ENCODE measurements at places on chromosomes 7 and 10.

- DNase-seq, result no peak
Observed at GRCh38 chr10:33917069-33917780, 582.8 kb upstream of the NRP1 start.

- no peak for DNase-seq
Observed at GRCh38 chr10:13657101-13657680, 70.4 kb downstream of the PRPF18 start.

GRCh38 chr10:121577568-121577967 is 20.7 kb downstream of the FGFR2 start:
- DNase-seq, result no peak

- no peak for DNase-seq
Observed at GRCh38 chr7:17633067-17633466, 307.2 kb downstream of the SNX13 start.

DNA sequence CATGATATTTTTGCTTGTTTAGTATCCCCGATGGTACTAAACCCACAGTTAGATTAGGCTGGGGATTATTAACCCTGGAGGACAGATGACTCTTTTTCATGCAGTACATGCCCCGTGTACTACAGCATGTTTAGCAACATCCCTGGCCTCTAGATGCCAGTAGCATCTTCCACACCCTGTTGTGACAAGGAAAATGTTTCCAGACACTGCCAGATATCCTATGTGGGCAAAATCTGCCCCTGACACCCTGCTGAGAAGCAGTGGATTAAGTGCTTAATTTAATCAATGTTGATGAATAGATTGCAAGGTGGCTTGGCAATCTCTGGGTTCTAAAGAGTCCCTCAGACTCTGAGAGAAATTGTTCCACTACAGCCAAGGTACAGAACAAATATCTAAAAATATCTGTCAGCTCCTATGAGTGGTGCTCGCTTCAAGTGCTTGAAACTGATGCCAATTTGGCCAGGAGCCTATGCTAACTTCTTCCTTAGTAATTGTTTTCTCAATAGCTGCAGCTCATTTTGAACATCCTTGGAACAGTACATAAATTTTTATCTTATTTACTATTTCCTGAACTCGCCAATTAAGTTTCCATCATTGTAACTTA is 247.0 kb downstream of the SORCS1 start:
- DNase-seq, result no peak

DNA sequence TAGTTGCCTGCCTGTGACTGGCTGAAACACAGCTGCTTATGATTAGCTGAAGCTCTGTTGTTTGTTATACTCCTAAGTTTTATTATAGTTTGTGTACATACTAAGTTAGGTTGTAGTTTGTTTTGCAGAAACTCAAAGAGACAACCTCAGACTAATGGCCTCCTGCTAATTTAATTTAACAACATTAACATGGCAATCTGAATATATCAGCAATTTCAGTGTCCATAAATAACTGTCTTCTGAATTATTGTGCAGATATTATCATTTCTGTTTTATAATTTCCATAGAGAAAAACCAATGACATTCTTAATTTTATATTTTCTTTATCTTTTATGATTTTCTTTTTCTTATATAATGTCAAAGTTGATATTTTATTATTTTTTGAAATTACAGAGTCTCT is 298.1 kb upstream of the PLXDC2 start:
- DNase-seq, result no peak

- DNase-seq, result no peak
Observed at GRCh38 chr7:73851410-73852338, 9.3 kb upstream of the TMEM270 start.

- DNase-seq, result no peak
Observed at GRCh38 chr10:43596546-43596945, 9.7 kb upstream of the ZNF485 start.

- no peak for DNase-seq
Observed at GRCh38 chr7:94182066-94182465, 177.9 kb upstream of the BET1 start.
